ENCODE measurements at places on chromosomes 12 and 14. TPM values are rescaled to one million over a fixed set of nuclear protein-coding genes. Genes with fewer than 3 reads are reported as not detected.

FAM181A gene
- not detected for total RNA-seq

- no peak for DNase-seq
Measured at GRCh38 chr14:66972469-66972868, 216.8 kb upstream of the GARIN2 start.

DNA sequence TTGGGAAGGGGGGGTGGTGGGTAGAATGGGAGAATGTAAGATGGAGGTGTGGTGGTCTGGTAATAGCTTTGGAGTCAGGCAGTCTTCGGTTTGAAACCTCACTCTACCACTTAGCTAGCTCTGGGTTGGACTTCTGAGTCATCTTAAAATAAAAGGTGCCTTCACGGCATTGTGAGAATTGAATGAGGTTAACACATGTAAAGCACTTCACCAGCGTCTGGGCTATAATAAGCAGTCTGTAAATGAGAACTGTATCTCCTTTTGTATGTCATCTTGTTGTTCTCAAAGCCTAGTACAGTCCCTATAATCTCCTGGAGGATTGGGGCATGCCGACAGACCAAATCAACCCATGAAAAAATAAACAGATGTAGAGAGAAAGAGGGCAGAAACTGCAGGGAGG is 11.2 kb downstream of the C2CD5 start:
- no peak for DNase-seq

TBC1D30 gene
- total RNA-seq: 0.26 TPM
